ENCODE measurements at places on chromosomes 11 and 22.

- no peak for DNase-seq
These were observed 103.3 kb upstream of the KCNA4 start for GRCh38 chr11:30120045-30120589.

GRCh38 chr11:55942785-55943392 lies 6.7 kb upstream of the OR5I1 start:
- DNase-seq = no peak

- DNase-seq = no peak
These were observed 15.4 kb upstream of the CASTOR1 start for GRCh38 chr22:30304495-30305244.

DNA sequence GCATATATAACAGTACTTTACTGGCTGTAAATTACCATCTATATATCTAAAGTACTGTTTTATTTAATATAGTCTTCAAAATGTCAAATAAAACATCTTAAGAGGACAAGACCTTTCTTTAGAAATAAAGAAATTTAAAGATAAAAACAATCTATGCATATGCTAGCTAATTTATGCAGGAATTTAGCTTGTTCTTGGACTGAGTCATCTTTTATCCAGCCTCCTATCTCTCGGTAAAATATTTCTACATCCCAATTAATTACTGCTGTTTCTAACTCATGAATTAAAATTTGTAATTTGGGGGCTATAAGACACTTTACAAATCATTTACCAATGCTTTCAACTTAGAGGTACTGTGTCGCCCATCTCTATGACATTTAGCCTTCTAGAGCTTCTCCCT lies 72.8 kb upstream of the DDI1 start:
- no peak for DNase-seq

DNA sequence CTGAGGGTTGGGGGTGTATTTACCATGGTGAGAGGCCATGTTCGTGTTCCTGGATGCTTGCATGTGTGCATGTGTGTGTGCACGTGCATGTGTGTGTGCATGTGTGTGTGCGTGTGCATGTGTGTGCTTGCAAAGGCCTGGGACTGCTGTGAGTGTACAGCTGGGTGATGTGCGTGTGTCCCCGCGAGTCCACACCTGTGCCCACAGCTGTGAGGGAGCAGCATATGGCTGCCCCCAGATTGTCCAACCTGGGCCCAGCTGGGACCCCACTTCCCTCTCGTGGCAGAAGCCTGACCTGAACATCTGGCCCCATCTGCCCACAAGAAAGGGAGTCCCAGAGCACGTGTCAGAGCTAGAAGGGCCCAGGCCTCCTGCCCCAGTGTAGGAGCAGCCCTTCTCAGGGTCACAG lies 8.4 kb upstream of the CD248 start:
- DNase-seq = no peak

- DNase-seq = no peak
These were observed 23.8 kb downstream of the TEAD1 start for GRCh38 chr11:12698048-12698447.

Measured in CD4-positive, alpha-beta T cell treated with Interleukin-21 for 1 hour (primary cell).